ENCODE measurements at places on chromosomes 6 and 20. TPM values are rescaled to one million over a fixed set of nuclear protein-coding genes. Genes with fewer than 3 reads are reported as not detected.

- no peaks in the 10 kb centered on the region for H3K4me1 ChIP-seq
- no peak overlapping the region for H3K27ac ChIP-seq
- no peaks in the 10 kb centered on the region for H3K36me3 ChIP-seq
- no peak overlapping the region for H3K4me3 ChIP-seq
Observed at GRCh38 chr6:7088076-7088742, 19.6 kb upstream of the RREB1 start.

- no peak overlapping the region for H3K27ac ChIP-seq
- DNase-seq: no peak
- H3K27me3 ChIP-seq: no peaks in the 10 kb centered on the region
- no peak overlapping the region for H3K4me3 ChIP-seq
Observed at GRCh38 chr6:139519571-139520031, 145.2 kb upstream of the CITED2 start.

- no peaks in the 10 kb centered on the region for H3K4me1 ChIP-seq
- H3K4me3 ChIP-seq: no peak overlapping the region
- no peak overlapping the region for H3K27ac ChIP-seq
- no peaks in the 10 kb centered on the region for H3K36me3 ChIP-seq
Observed at GRCh38 chr20:46020555-46020954, 8.5 kb upstream of the SLC12A5 start.

GRCh38 chr6:112155886-112156285 is 68.5 kb downstream of the FAM229B start:
- no peaks in the 10 kb centered on the region for H3K4me1 ChIP-seq
- H3K36me3 ChIP-seq: no peaks in the 10 kb centered on the region
- H3K27ac ChIP-seq: no peak overlapping the region
- no peak overlapping the region for H3K4me3 ChIP-seq
- H3K27me3 ChIP-seq: no peaks in the 10 kb centered on the region

DNA sequence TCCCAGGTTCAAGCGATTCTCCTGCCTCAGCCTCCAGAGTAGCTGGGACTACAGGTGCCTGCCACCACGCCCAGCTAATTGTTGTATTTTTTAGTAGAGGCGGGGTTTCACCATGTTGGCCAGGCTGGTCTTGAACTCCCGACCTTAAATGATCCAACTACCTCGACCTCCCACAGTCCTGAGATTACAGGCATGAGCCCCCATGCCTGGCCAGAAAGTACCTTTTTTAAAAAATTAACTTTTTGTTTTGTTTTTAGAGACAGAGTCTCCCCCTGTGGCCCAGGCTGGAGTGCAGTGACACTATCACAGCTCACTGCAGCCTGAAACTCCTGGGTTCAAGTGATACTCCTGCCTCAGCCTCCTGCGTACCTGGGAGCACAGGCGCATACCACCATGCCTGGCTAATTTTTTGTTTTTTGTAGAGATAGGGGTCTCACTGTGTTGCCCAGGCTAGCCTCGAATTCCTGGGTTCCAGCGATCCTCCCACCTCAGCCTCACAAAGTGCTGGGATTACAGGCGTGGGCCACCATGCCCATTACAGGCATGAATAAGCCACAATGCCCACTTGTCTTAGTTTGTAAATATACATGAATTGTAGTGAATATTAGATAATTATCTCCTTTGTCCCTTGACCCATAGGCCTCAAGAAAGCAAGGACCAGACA is 17.4 kb upstream of the EEF1A1 start:
- H3K4me3 ChIP-seq: no peak overlapping the region
- H3K27ac ChIP-seq: no peak overlapping the region
- no peaks in the 10 kb centered on the region for H3K36me3 ChIP-seq
- H3K4me1 ChIP-seq: no peaks in the 10 kb centered on the region

GRCh38 chr20:1191299-1191698 is 6.5 kb upstream of the TMEM74B start:
- no peak overlapping the region for H3K27ac ChIP-seq
- DNase-seq: no peak
- H3K4me1 ChIP-seq: no peaks in the 10 kb centered on the region
- H3K36me3 ChIP-seq: no peaks in the 10 kb centered on the region
- peaks cover 2% of the 10 kb centered on the region for H3K27me3 ChIP-seq

DNA sequence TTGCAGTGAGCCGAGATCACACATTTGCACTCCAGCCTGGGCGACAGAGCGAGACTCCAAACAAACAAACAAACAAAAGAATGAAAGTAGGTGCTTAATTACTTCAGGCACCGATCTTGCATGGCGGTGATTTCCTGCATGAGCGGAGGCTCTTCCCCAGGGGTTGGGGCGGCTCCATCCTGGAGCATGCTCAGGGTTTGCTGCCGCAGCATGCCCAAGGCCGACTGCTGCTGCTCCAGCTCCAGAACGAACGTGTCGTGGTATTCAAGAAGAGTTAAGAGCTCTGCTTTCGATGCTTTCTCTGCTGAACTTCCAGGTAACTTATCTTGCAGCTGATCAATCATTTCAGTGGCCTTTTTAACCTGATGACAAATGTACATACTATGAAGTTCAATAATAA is 313.8 kb downstream of the SYNE1 start:
- no peaks in the 10 kb centered on the region for H3K4me1 ChIP-seq
- no peak for DNase-seq
- no peak overlapping the region for H3K4me3 ChIP-seq

MTFR2 gene
- total RNA-seq: 0.39 TPM

- no peak for DNase-seq
- no peaks in the 10 kb centered on the region for H3K36me3 ChIP-seq
- H3K4me1 ChIP-seq: no peaks in the 10 kb centered on the region
- H3K27ac ChIP-seq: no peak overlapping the region
- H3K27me3 ChIP-seq: no peaks in the 10 kb centered on the region
Observed at GRCh38 chr6:159997498-159998101, 28.7 kb downstream of the IGF2R start.

TCF19 gene
- 3.1 TPM for total RNA-seq

DNA sequence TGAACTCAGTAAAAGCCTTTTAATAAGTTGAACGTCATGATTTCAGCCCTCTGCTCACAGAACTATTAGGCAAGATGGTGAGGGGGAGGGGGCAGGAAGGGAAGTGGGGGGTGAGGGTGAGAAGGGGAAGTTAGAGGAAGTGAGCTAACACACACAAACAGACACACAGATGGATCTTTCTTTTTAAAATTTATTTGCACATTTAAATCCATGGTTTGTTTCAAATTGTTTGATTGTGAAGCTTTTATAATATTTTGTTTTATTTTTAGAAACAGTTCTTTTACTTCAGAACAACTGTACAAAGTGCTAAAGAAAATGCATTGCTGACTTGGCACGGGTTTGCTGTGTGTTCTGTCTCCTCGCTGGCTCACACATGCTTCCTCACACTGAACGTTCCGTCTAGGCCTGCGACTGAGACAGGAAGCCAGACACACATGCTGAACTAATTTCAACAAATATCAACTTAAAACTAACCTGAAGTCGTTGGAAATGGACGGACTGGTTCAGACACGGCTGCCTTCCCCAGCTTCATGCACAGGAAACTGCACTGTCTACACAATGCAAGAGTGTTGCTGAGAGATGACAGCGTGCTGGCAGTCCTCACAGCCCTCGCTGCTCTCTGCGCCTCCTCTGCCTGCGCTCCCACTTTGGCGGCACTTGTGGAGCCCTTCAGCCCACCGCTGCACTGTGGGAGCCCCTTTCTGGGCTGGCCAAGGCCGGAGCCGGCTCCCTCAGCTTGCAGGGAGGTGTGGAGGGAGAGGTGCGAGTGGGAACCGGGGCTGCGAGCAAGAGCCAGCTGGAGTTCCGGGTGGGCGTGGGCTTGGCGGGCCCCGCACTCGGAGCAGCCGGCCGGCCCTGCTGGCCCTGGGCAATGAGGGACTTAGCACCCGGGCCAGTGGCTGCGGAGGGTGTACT is 8.1 kb upstream of the ZBP1 start:
- DNase-seq: peak; percentile 69
- H3K27me3 ChIP-seq: no peaks in the 10 kb centered on the region
- no peaks in the 10 kb centered on the region for H3K36me3 ChIP-seq
- H3K4me1 ChIP-seq: no peaks in the 10 kb centered on the region

MOG gene
- total RNA-seq: not detected

CALHM5 gene
- 15.4 TPM for total RNA-seq

DNA sequence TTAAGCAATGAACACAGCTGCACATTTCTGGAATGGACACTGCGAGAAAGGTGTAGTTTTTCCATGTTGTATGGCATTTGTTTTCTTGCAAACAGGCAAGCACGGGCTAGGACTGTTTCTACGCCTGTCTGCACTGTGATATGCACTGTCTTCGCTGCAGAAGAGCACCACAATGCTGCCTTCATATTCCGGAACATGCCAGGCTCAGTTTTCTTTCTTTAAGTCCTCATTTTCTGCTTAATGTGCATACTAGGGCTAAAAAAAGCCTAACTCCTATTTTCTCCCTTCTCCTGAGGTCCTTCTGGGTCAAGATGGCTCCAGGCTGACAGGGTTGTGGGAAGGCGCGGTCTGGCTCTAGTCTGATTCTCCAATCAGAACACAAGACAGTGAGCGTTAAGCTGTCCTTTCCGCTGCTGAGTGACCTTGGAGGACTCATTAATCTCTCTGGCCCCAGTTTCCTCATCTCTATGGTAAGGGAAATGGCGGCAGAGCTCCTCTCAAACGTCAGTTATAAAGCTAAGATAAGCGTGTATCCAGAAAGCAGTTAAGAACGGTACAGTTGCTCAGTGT is 379.9 kb downstream of the C6orf118 start:
- no peaks in the 10 kb centered on the region for H3K36me3 ChIP-seq
- H3K27ac ChIP-seq: no peak overlapping the region

DNA sequence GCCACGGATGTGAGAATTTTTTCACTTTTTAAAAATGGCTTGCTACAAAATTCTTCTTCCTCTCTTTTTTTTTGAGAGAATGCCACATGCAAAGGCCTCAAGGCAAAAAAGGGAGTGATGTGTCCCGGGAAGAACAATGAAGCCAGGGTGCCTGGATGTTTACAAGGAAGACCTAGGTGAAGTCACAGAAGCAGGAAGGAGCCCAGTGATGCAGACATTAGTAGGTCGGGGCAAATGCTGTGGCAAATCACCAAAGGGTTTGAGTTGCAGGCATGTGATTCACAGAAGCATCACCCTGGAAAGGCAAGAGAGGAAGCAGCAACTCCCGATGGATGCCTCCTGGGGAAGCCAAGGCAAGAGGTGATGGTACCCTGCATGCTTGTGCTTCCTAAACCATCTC is 46.8 kb downstream of the FARS2 start:
- no peaks in the 10 kb centered on the region for H3K36me3 ChIP-seq
- H3K27ac ChIP-seq: no peak overlapping the region
- DNase-seq: no peak
- H3K27me3 ChIP-seq: no peaks in the 10 kb centered on the region

MACROD2 gene
- total RNA-seq: 11.2 TPM

GRCh38 chr6:155472886-155473285 is 17.2 kb upstream of the NOX3 start:
- H3K27ac ChIP-seq: no peak overlapping the region
- no peaks in the 10 kb centered on the region for H3K27me3 ChIP-seq
- H3K36me3 ChIP-seq: no peaks in the 10 kb centered on the region
- no peaks in the 10 kb centered on the region for H3K4me1 ChIP-seq
- no peak for DNase-seq

GRCh38 chr6:167855825-167856425 is 29.2 kb downstream of the AFDN start:
- H3K36me3 ChIP-seq: no peaks in the 10 kb centered on the region
- peaks cover 2% of the 10 kb centered on the region for H3K4me1 ChIP-seq
- H3K27me3 ChIP-seq: no peaks in the 10 kb centered on the region

DNA sequence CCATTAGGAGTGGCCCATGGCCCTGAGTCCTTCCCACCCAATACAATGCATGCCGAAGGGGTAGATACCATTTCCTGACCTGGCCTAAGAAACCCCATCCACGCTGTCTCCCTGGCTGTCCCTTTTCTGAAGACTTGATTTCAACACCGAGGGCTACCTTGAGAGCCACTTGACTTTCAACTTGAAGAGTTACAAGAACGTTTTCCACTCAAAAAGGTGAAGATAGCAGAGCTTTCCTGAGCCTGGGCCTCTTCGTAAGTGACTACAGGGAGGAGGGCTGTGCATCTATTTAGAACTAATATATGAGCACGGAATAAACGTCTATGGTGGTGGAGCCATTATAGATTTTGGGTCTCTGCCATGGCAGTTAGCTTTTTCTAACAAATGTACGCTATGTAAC is 14.4 kb upstream of the PPP1R14C start:
- H3K36me3 ChIP-seq: no peaks in the 10 kb centered on the region
- no peak overlapping the region for H3K4me3 ChIP-seq
- DNase-seq: no peak
- H3K27ac ChIP-seq: no peak overlapping the region
- no peaks in the 10 kb centered on the region for H3K4me1 ChIP-seq

BPIFB2 gene
- not detected for total RNA-seq

PMEPA1 gene
- total RNA-seq: 188 TPM

DNA sequence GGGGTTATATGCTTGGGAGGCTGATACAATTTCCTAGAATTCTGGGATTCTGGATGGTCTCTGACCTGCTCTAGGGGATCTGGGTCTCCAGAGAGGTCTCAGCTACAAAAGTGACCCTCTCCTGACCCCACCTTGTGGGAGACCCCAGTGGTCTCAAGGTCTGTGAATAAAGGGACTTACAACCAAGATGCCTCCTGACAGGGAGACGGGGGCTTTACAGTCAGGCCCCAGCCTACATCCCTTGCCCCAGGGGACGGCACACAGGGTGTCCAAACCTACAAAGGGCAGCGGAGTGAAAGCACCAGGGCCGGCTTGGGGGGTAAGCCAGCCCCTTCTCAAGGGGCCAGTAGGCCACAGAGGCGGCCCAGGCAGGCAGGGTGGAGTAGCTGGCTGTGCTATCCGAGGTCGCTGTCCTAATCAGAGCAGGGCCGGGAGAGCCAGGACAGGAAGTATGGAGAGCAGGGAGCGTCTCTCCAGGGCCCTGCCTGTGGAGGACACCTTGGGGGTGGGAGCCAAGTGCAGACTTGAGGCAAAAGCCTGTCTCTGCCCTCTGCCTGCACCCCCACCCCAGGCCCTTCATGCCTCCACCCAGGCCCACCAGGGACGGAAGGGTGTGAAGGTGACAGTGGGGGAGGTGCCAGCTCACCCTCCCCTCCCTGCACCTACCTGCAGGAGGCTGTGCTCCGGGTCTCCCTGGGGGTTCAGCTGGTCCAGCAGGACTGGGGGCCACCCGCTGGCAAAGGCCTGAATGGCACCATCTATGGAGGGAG is 3.5 kb downstream of the GFRA4 start:
- H3K27ac ChIP-seq: no peak overlapping the region
- no peaks in the 10 kb centered on the region for H3K36me3 ChIP-seq
- H3K4me3 ChIP-seq: no peak overlapping the region
- DNase-seq: peak; percentile 58
- no peaks in the 10 kb centered on the region for H3K27me3 ChIP-seq

GRCh38 chr6:51266604-51267003 is 447.9 kb downstream of the TFAP2B start:
- no peaks in the 10 kb centered on the region for H3K4me1 ChIP-seq
- no peak overlapping the region for H3K4me3 ChIP-seq
- no peak for DNase-seq

All from aorta (tissue), 5 donors.